ENCODE measurements at places on chromosomes 12 and 14.

GRCh38 chr12:6058481-6059161 lies 65.8 kb downstream of the VWF start:
- no peak for DNase-seq

- DNase-seq = no peak
Observed at GRCh38 chr12:113082486-113083148, 26.1 kb downstream of the DTX1 start.

GRCh38 chr14:28690029-28690692 lies 76.4 kb upstream of the FOXG1 start:
- no peak for DNase-seq

DNA sequence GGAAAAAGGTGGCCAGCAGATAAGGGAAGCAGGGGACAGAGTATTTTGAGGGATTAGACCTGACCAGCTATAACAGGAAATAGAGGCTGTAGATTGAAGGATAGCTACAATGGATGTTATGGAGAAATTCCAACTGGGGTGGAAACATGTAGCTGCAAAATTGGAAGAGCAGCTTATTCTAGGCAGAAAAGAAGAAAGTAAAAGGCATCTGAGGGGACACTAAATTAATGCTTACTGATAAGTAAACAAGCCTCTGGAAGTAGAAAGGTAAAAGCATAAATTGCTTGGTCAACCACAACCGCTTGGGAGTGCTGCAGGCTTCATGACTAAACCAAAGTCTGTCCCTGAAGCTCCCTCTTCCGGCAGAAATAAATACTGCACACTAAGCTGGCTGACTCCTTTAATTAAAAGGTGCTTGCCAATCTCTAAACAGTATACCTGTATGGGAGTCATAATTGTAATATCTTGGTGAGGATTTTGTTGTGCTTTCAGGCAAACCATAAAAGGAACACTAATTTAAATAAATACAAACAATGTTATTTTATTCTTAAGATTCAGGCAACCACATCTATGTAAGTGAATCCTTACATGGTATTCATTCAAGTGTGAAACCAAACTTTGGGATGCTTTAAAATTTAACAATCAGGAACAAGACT lies 7.7 kb downstream of the UBC start:
- DNase-seq = peak; percentile 95

DNA sequence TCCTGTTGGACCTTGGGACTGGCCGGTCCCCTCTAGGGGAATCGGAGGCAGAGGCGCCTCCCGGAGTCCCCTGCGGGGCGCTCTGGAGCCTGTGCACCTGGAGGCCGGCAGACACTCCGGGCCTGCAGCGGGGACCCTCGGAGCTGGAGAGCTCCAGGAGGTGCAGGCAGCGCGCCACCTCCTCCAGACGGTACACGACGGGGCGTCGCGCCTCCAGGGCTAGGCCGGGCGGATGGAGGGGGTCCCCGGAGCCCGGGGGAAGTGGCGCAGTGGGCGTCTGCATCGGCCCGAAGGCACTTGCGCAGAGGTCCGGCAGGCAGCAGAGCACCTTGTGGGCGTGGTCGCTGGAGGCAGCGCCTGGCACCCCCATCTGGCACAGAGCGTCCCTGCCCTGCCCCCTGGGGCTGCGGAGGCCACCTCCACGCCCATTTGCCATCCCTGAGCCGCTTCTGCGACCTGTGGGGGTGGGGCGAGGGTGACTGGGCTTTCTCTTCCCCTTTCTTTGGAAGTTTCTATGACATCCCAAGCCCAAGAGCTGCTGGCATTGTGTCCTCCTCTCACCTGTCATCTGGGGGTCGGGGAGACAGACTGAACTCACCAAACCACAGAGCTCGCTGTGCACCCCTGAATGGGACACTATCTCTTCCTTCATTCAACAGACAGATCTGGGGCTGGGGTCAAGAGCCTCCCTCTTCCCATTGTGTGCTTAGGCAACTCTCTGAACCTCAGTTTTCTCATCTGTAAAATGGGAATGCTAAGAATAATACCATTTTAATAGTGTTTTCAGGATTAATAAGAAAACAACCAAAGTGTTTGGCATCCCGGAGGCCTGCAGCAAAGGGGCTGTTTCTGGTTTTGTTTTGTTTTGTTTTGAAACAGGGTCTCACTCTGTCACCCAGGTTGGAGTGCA lies 37.5 kb upstream of the CORO1C start:
- no peak for DNase-seq

GRCh38 chr12:389142-390096 lies at the start of gene KDM5A:
Gene KDM5A (minus strand): TSS chr12:389320. CDS start chr12:389091, 229 bp downstream.
- DNase-seq = peak; percentile 94

- DNase-seq = peak; percentile 51
Observed at GRCh38 chr12:64912516-64913255, 88.2 kb downstream of the TBC1D30 start.

- no peak for DNase-seq
Observed at GRCh38 chr14:105530285-105531087, 4.1 kb downstream of the TMEM121 start.

DNA sequence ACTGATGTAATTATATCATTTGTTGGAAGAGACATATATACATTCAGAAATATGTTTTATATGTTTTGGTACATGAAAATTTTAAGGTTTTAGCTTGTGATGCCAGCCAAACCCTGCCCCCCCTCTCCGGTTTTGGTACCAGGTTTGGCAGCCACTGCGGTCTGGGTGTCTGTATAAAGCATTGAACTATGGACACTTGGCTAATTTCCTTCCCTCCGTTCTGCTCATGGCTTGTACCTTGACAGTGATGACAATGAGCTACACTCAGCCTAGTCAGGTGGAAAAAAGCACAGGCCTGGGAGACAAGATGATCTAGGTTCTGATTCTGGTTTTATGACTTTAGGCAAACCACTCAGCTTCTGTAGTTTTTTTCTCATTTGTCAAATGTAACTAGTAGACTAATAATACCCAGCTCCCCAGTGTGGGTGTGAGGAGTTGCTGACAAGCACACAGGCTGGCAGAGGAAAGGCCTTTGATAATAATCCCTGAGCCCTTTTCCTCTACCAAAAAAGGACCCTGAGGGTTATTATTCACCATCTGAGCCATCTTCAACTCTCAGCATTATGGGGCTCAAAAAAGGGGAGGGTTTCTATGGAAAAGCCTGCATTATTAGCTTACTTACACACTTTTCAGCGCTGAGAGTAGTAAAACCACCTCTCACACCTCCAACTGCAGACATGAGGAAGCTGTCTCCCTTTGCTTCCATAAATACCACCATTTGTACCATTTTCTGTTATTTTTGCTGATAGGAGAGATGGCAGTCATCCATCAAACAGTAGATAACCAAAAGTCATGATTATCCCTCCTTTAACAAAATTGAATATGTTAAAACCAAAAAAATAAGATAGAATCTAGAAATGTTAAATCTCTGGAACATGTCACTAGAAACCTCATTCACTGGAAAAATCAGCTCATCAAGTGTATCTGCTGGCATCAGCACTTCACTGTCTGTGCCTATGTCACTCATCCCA lies 76.3 kb upstream of the PSMC1 start:
- DNase-seq = no peak

DNA sequence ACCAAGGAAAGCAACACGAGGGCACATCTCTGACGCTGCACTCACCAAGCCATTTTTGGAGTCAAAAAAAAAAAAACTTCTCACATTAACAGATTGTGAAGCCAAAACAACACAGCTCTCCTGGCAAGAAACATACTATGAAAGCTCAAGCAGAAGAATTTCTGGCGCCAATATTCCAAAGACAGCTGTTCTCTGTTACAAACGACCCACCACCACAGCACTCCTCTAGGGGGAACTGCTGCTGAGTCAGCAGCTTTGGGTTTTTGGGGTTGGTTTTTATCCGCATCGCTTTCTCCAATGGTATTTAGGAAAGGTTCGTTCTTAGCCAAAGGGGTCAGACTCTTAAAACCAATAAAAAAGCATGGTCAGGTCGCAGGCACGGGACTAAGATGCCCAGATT lies 379.4 kb downstream of the RPS29 start:
- no peak for DNase-seq

- DNase-seq = no peak
Observed at GRCh38 chr12:126667339-126667738, 1599.6 kb upstream of the TMEM132C start.

- DNase-seq = no peak
Observed at GRCh38 chr12:130519-130918, 64.0 kb downstream of the IQSEC3 start.
